ENCODE measurements at places on chromosomes 5 and 9.

DNA sequence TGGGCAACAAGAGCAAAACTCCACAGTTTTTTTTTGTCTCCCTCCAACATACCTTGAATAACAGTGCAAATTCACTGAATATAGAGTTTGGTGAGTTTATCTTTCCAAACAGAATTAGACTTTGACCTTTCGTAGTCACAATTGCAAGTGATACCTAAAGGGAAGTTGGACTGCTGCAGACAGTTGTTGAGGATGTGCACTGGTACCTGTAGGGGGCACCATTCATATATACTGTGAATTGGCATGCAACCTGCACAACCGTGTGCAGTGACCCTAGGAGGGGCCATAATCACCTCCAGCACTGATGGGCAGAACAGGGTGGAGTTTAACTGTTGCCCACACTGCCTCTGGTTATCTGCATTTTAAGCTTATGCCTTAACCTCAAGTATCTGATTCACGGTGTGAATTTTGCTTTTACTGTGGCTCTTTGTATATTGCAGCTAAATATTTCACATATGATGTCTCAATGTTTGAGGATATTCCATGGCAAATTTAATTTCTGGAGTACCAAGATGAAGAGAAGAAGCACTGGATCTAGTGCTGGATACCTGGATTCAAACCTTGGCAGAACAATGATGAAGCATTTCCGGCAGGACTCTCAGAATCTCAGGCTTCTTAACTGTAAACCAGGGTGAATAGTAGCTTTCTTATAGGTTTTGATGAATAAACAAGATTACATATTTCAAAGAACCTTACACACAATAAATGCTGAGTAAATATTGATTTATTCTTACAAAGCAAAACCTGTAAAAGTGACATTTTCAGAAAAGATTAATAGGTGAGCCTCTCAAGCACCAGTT is 144.3 kb downstream of the ACTBL2 start:
- DNase-seq, result no peak

GRCh38 chr5:30867711-30868110 is 325.8 kb upstream of the CDH6 start:
- no peak for DNase-seq

- DNase-seq, result no peak
Measured at GRCh38 chr5:32526810-32527209, 58.5 kb upstream of the SUB1 start.

DNA sequence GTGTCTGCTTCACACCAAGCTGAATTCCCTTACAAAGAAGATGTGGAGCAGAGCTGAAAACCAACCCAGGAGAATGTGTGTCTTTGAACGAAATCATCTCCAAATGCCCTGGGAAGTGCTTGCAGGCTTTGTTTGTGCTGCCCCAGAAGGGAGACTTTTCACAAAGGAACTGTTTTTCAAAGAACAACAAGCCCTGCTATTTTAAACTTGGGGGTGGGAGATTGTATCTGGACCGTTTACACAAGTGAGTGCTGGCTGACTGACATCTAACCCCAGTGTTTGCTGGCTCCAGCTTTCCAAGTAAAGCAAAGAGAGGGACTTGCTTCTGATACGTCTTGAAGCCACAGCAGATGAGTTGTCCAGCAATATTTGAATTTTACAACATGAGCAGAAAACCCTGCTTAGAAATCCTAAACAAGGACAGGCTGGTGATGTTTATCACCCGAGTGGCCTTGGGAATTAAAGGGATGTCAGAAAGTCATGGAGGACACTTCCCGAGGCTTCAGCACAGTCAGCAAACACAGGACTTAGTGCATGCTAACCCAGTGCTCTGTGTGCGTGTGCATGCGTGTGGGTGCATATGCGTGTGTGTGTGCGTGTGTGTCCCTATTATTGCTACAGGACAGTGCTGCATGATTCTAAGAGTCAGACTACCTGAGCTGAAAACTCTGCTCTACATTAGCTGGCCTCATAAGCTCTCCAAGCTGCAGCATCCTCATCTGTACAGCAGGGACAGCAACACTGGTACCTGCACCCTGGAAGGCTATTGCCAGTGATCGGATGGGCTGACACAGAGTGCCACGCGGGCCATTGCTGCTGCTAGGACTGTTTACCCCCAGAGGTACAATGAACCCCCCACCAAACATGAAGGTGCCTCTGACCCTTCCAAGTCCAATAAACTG is 1.4 kb downstream of the ADAMTS12 start:
- no peak for DNase-seq
